Sigmoid colon (tissue), 7 donors: ENCODE measurements at places on chromosomes 16 and 17. TPM values are rescaled to one million over a fixed set of nuclear protein-coding genes. Genes with fewer than 3 reads are reported as not detected.

DNA sequence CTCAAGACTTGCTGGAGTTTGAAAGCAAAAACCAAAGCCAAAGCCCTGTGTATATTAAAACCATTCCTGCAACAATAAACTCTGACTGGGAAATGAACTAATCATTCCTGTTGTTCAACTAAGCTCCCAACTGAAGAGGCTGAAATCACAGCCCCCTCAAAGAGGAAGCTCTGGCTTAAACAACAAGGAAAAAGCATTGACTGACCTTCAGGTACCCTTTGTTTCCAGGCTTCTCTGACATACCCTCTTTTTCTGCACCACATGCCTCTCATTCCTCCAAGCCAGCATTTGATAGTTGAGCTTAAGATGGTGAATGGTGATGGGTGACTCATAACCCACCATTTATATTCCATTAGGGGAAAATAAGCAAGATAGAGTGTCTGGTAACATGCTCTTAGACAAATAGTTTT is 470.9 kb upstream of the SOX9 start:
- H3K27me3 ChIP-seq = no peaks in the 10 kb centered on the region
- no peaks in the 10 kb centered on the region for H3K36me3 ChIP-seq
- no peak for DNase-seq
- no peaks in the 10 kb centered on the region for H3K4me1 ChIP-seq

GRCh38 chr16:52069866-52070265 is 477.1 kb downstream of the TOX3 start:
- no peaks in the 10 kb centered on the region for H3K4me1 ChIP-seq
- H3K27ac ChIP-seq = no peak overlapping the region
- no peak overlapping the region for H3K4me3 ChIP-seq
- DNase-seq = no peak

DNA sequence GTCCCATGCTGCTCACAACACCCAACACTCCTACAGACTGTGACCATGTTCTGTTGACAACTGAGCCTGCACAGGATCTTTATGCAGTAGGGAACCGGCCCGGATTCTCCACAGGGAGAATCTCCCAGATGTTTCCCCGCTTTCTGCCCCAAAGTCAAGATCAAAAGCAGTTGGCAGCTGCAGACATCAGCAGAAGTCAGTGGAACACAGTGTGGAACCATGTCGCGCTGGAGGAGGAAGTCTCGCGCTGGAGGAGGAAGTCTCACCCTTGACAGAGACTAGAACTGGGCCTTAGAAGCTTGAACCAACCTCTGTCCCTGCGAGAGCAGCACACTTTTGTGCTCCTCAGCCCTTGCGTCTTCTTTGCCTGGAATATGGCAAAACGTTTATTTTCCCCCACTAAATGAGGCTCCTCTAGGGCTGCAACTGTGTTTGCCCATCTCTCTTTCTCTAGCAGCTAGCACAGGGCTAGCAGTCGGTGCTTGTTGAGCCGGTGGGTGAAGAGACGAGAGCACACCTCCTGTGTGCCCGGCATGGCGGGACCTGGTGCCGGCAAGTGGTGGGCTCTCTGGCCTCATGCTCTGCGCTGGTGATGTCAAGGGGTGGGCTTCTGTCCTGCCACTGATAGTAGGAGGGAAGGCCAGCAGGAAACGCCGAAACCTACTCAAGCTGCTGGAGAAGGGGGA is 2.1 kb upstream of the MRC2 start:
- peaks cover 8% of the 10 kb centered on the region for H3K27me3 ChIP-seq
- H3K27ac ChIP-seq = peak overlapping the region; percentile 46
- no peaks in the 10 kb centered on the region for H3K36me3 ChIP-seq
- no peak for DNase-seq
- no peak overlapping the region for H3K4me3 ChIP-seq

GRCh38 chr17:55521186-55521585 is 9.9 kb upstream of the SMIM36 start:
- no peaks in the 10 kb centered on the region for H3K36me3 ChIP-seq
- no peak overlapping the region for H3K27ac ChIP-seq
- H3K4me1 ChIP-seq = no peaks in the 10 kb centered on the region
- no peak overlapping the region for H3K4me3 ChIP-seq
- no peak for DNase-seq

DNA sequence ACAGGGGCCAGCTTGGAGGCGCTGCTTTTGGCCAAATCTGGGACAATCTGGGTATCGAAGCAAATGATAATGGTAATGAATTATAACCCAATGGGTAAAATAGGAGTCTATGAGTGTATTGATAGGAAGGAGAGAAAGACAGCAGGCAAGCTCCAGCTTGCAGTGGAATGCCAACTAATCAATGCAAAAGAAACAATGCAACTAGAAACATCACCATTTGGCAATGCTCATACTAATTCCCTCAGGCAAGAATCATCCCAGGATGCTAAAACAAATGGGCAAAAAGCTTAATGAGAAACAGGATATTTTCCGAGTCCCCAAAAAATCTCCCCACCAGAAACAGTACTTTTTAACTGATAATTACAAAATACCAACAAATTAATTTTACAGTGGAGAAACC is 64.7 kb downstream of the ADCY9 start:
- H3K36me3 ChIP-seq = no peaks in the 10 kb centered on the region
- H3K4me3 ChIP-seq = no peak overlapping the region
- no peak overlapping the region for H3K27ac ChIP-seq
- no peaks in the 10 kb centered on the region for H3K4me1 ChIP-seq

DNA sequence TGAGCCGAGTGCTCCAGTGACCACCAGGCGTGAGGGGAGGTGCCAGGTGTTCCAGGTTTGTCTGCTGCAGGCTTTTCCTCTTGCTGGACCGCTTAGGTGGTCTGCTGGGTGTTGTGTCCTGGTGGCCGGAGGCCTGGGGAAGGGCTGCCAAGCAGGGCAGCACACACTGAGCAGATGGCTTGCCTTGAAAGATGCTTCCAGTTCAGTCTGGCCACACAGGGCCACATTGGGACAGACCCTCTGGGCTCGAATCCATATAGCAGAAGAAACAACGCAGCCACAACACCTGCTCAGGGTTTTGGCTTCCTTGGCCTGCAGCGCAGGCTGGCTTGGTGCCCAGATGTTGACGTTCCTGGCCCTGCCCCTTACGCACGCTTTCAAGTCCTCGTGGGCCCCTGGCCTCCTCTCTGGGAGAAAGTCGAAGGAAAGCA is 24.8 kb downstream of the GINS2 start:
- no peak overlapping the region for H3K27ac ChIP-seq
- peaks cover 83% of the 10 kb centered on the region for H3K36me3 ChIP-seq
- DNase-seq = peak; percentile 88
- H3K4me1 ChIP-seq = peaks cover 8% of the 10 kb centered on the region

DNA sequence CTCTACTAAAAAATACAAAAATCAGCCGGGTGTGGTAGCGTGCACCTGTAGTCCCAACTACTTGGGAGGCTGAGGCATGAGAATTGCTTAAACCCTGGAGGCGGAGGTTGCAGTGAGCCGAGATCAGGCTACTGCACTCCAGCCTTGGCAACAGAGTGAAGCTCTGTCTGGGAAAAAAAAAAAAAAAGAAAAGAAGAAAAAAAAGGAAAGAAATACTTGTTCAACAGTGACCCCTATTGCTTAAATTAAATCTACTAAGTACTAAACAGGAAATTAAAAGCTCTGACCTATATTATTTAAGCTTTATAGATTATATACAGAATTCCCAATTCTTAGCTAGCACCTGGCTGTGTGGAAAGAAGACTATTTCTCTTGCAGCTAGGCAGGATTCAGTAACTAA is 48.9 kb downstream of the FBXL20 start:
- no peaks in the 10 kb centered on the region for H3K27me3 ChIP-seq
- no peak overlapping the region for H3K27ac ChIP-seq
- no peak for DNase-seq
- no peaks in the 10 kb centered on the region for H3K36me3 ChIP-seq
- no peak overlapping the region for H3K4me3 ChIP-seq

DNA sequence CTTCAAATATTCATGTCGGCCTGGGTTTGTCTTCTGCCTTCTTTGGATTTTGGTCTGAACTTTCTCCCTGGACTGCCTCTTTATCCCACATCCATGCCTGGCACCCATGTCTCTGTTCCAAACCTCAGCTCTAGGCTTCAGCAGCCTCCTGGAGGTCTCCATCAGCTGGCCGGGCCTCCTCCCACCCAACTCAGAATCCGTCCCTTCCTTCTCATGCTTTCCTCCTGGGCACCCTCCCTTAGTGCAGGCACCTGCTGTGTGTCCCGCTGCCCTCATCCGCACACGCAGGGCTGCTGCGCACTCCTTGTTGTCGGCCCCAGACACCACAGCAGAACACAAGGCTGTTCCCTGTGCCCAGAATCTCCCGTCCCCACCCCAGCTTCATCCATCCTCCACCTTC is 14.0 kb downstream of the LDHD start:
- H3K27me3 ChIP-seq = no peaks in the 10 kb centered on the region
- no peaks in the 10 kb centered on the region for H3K36me3 ChIP-seq
- no peak for DNase-seq
- H3K27ac ChIP-seq = no peak overlapping the region

- H3K27me3 ChIP-seq = no peaks in the 10 kb centered on the region
- no peaks in the 10 kb centered on the region for H3K4me1 ChIP-seq
- H3K27ac ChIP-seq = no peak overlapping the region
- DNase-seq = no peak
- no peak overlapping the region for H3K4me3 ChIP-seq
Observed at GRCh38 chr17:68821860-68822696, 133.1 kb downstream of the ABCA8 start.

GRCh38 chr16:23026784-23027362 is 122.4 kb downstream of the USP31 start:
- H3K27ac ChIP-seq = no peak overlapping the region
- H3K36me3 ChIP-seq = no peaks in the 10 kb centered on the region
- DNase-seq = no peak
- no peaks in the 10 kb centered on the region for H3K4me1 ChIP-seq
- no peak overlapping the region for H3K4me3 ChIP-seq

NPW gene
- not detected for total RNA-seq

MYH2 gene
- 2.8 TPM for total RNA-seq

PLLP gene
- total RNA-seq = 3.2 TPM

GRAP gene
- total RNA-seq = 3.3 TPM

DNAH9 gene
- total RNA-seq = not detected

CIBAR2 gene
- total RNA-seq = not detected

ICAM2 gene
- 28.5 TPM for total RNA-seq

KRT36 gene
- not detected for total RNA-seq

MYH13 gene
- not detected for total RNA-seq
